ENCODE measurements at places on chromosomes 11 and 22.

DNA sequence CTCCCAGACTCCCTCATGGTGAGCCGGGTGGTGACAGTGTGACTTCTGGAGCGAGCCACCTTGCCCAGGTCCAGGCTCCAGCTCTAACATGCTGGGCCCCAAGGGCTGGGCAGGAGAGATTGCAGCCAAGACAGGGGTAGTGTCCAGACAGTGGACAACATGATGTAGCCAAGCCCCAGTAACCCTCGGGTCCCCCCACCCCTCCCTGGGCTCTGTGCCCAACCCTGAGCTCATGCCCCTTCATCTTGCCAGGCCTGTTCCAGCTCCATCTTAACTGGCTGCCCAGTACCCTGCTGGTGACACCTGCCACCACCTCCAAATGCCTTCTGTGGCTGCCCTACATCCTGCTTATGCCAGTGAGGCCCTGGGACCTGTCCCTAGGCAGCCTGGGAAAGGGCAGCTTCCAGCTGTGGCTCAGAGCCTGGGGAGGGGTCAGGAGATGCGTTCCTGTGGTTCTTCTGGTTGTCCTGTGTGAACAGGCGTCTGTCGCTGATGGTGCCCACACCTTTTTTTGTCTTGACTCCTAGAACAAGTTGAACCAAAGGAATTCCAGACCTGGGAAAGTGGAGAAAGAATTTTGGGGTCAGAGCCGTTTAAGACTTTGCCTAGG is 12.5 kb upstream of the SYT12 start:
- DNase-seq = no peak

DNA sequence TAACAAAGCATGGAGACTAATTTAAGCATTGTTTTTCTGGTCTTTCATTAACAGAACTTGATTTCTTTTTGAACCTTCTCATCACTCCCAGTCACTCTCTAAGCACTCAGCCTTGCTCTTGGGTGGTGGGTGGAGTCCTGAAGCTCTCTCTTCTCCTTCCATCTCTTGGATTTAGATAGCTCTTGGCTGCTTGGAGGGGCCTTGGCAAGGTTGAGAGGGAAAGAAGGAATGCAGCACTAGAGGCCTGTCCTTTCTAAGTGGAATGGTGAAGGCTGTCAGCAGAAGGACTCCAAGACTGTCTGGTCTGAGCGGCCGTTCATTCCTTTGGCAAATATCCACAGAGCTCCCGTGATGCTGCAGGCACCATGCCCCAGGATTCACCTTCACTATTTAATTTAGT is 168.6 kb upstream of the E2F8 start:
- DNase-seq = no peak

GRCh38 chr11:65058012-65058411 is 341 bp downstream of the NAALADL1 start:
- DNase-seq = no peak

DNA sequence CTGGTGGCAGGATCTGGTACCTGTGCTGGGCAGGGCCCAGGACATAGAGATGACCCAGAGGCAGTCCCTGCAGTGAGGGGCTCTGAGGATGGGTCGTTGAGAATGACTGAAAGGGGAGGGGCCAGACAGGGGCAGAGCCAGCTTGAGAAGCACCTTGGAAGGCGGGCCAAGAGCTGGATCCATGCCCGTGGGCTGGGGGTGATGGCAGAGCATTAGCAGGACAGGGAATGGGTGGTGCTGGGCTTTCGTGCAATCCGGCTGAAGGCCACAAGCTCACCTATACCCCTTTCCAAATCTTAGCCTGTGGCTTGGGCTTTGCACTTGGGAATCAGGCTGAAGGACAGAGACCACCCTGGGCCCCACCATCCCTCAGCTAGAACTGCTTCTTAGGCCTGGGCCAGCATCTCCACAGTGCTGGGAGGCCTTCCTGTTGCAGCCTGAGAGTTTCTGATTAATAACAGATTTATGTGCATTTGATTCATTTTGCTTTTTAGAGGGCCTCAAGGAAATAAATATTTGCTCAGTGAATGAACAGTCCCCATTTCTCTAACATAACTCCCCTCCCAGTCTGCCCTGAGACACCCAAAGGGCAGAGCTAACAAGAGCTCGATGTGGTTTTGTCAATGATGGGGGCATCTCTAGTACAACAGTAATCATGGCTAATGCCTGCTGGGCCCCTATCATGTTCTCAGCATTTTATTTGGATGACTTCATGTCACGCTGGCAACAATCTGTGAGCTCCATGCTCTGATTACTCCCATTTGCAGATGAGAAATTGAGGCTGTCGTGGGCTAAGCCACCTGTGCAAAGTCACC is 39.3 kb downstream of the RIBC2 start:
- no peak for DNase-seq

DNA sequence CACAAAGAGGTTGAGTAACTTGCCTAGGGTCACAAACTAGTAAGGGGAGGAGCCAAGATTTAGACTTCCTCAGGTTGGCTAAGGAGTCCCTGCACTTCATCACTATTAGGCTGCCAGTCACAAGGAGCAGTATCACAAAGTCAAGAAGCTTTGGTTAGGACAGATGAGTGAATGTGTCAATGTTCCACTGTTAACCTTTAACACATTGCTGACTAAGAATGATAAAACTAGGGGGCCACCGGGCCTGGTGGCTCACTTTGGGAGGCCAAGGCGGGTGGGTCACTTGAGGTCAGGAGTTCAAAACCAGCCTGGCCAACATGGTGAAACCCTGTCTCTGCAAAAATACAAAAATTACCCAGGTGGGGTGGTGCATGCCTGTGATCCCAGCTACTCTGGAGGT is 32.0 kb downstream of the TMEM123 start:
- DNase-seq = no peak

DNA sequence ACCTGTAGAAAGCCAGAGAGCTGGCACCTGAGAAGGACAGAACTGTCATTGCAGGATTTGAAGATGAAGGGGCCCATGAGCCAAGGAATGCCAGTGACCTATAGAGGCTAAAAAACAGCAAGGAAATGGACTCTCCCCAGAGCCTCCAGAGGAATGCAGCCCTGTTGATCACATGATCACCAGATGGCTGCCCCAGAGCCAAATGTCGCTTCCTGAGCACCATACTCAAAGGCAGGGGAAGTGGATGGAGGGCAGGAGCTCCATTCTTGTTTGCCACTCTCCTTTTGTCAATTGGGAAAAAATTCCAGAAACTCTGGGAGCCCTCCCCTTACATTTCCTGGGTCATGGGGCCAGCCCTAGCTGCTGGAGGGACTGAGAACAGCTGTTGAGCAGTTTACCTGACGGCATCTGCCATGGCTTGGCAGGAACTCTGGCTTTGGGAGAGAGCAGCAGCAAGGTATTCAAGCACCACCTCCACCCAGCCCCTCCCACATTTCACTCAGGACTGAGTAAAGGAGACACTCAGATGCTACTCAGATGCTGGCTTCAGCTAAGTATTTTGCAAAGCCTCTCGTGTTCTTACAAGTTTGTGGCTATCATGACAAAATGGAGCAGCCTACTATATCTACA is 46.9 kb downstream of the DKK3 start:
- no peak for DNase-seq

DNA sequence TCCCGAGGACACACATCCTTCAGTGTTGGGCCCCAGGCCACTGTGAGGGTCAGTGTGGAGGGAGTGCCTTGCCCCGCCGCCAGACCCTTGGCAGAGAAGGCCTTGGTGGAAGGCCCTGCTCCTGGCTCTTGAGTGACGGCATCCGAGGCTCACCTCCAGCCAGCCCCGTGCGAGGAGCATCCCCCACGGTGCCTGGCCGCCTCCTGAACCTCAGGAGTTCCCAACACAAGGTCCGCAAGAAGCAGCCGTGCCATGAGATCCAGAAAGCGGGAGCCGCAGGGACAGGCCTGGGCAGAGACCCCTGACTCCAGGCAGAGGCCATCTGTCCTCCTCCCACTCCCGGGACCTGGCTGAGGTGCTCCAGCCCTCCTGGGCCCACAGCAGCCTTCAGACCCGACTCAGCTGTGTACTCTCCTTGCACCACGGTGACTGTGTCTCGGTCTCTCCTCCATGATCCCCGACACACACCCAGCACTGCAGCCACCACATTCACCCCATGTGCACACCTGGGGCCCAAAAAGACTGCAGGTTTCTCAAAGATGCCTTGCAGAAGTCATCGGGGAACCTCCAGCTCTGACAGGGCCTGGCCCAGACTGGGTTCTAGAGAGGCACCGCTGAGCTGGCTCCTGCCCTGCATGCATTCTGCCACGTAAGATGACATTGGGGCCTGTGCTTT is 870.2 kb downstream of the BRD1 start:
- DNase-seq = no peak

DNA sequence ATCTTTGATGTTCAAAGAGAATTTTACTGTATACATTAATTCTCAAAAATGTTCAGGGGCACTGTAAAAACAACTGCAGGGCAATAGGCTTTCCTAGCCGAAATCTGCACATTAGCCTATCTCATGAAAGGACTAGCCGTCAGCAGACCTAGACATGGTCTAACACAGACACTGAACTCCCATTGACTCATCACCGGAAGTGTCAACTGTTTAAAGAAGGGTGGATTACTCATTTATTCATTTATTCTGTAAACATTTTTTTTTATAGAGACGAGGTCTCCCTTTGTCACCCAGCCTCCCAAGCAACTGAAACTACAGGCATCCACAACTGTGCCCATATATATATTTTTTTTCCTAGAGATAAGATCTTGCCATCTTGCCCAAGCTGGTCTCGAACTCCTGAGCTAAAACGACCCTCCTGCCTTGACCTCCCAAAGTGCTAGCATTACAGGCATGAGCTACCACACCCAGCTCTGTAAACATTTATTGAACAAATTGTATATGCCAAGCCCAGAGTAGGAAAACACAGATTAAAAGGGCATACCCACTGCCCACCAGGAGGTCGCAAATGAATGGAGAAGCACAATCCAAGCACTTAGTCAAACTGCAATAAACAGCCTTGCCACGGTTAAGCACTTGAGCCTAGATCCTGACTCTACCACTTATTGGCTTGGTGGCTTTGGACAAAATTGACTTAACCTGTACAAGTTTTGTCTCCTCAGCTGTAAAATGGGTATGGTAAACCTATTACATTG is 26.6 kb downstream of the RAB30 start:
- DNase-seq = no peak

DNA sequence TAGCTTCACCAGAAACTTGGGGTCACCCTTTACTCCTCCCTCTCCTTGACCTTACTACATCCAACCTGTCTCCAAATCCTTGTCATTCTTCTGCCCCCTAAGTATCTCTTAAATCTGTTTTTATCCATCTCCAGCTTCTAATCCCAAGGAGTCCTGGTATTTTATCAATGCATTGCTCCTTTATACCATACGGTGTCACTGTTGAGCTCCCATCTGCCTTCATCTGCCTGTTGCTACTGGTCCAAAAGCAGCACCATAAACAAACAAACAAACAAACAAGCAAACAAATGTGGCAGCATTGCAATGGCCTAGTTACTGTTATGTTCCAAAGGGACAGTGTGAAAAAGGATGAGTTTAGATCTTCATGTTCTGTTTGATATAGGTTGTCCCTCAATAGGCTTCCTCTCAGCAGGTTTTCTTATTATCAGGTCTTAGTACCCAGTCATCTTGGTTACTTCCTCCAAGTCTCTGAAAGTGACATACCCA is 34.2 kb downstream of the DNHD1 start:
- no peak for DNase-seq

DNA sequence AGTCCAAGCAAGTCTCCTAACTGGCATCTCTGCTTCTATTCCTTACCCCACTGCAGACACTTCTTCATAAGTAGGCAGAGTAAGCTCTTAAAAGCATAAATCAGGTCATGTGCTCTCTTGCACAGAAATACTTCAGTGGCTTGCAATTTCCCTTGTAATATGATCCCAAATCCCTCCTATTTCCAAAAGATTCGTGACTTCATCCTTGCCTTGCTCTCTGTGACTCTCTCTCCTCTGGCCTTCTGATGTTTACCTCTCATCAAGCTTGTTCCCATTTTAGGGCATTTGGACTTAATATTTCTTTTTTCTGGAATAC is 37.4 kb upstream of the NCR3LG1 start:
- DNase-seq = no peak

DNA sequence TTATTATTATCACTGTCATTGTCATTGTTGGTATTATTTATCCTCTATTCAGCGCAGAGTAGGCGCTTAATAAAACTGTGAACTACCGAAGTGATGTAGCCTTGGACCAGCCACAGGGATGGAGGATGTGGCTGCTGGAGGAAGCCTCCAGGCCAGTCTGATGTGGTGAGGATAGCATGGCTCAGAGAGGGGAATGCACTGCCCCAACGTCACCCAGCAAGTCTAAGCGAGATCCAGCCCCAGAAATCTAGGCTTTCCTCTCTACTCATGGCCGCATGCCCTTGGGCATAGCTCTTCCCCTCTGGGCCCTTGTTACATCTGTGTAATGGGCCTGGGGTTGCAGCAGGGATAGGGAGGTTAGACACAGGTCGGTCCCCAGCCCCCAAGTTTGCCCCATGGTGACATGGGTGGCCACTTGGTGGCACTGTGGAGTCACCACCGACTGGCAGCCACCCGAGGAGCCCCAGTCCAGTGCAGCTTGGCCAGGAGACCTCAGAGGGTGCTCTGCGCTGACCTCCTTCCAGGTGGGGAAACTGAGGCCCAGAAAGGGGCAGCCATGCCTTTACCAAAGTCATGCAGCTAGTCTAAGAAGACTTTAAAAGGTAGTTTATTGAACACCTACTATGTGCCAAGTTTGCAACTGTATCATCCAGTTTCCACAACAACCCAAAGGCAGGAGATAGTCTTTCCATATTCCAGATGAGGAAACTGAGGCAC is 395.7 kb downstream of the MN1 start:
- no peak for DNase-seq

DNA sequence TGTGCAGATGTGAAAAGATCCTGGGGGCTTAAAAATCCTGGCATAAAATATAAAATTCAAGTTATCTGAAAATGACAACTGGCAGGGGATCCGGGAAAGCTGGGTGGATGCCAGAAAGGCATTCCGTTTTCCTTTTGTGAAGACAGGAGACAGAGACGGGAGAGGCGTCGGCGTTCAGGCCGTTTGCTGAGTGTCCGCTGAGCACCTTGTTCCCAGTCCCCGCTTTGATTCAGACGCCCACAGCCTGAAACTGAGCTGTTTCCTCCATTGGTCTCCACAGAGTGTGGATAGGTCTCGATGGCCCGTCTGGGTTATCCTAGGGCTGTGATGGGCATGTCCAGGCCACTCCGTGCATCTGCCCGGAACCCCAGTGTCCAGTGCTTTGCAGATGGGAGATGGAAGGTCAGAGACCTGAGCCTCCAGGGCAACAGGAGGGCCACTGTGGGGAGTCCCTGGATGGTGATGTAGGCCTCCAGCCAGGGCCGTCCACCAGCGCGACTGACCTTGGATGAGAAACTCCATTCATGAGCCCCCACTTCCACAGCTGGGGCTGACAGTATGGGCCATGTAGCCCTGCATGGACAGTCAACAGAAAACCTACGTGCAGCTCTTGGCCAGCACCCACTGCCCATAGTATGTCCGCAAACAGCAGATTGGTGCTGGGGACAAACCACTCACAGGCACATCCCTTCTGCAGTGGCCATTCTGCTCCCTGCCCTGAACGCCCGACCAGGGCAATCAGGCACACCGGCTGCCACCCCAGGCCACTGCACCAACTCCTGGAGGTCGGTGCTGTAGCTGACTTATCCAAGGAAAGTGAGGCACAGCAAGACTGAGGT is 11.6 kb downstream of the MRGPRF start:
- DNase-seq = no peak

Data from anterior cingulate cortex (tissue), 58 donors.